ENCODE measurements at places on chromosomes 2 and 18. TPM values are rescaled to one million over a fixed set of nuclear protein-coding genes. Genes with fewer than 3 reads are reported as not detected.

Gene ACVR1C
- total RNA-seq = not detected

Gene TUBA4B
- total RNA-seq = not detected

Gene TTN
- 0.13 TPM for total RNA-seq

Gene BUB1
- 91.2 TPM for total RNA-seq

Gene IL37
- total RNA-seq = not detected

Gene USP14
- total RNA-seq = 75.0 TPM

Gene ANKRD29
- 0.67 TPM for total RNA-seq

Gene DSG4
- not detected for total RNA-seq

Gene PID1
- total RNA-seq = 2.9 TPM

Gene ALPG
- 65.3 TPM for total RNA-seq

Gene GAD1
- 12.5 TPM for total RNA-seq

DNA sequence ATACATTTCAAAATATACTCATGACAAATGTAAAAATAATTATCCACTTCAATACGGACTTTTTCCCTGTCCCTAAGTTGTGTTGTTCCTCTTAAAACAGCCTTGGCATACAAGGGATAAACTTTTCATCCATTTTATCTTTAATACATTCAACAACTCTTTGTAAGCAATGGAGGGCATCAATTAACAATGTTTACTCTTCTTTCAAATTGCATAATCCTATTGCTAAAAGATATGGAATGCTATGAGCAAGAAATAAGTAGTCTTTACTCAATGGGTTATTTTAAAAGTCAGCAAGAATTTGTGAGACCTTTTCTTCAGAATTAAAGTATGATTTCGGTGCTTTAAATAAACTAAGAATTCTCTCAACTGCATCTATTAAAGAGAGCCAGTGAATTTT, 41.9 kb downstream of the SCN9A start:
- H3K4me3 ChIP-seq = no peak overlapping the region
- no peaks in the 10 kb centered on the region for H3K36me3 ChIP-seq
- no peaks in the 10 kb centered on the region for H3K4me1 ChIP-seq
- H3K27me3 ChIP-seq = no peaks in the 10 kb centered on the region
- no peak overlapping the region for H3K27ac ChIP-seq

GRCh38 chr18:36312806-36313395, 15.4 kb downstream of the FHOD3 start:
- no peaks in the 10 kb centered on the region for H3K36me3 ChIP-seq
- H3K4me1 ChIP-seq = peaks cover 63% of the 10 kb centered on the region
- no peak for DNase-seq
- no peaks in the 10 kb centered on the region for H3K27me3 ChIP-seq
- peak overlapping the region; percentile 69 for H3K27ac ChIP-seq
- H3K4me3 ChIP-seq = no peak overlapping the region

DNA sequence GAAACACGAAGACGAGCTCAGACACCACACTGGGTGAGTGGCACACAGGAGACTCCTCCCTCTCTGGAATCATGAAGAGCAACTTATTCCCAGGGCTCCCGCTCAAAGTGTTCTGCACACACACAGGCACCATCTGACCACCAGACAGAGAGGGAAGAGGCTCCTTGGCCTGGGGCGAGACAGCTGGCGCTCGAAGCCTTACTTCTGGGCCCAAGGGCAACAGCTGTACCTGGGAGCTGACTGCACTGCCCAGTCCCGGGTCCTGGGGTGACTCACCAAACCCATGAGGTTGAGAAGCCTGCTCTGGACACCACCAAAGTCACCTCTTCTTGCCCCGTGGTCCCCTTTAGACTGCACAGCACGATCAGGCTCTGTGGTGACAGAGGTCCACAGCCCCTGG, 42.4 kb downstream of the ADCY3 start:
- no peak for DNase-seq
- H3K36me3 ChIP-seq = no peaks in the 10 kb centered on the region
- H3K4me1 ChIP-seq = no peaks in the 10 kb centered on the region
- H3K4me3 ChIP-seq = no peak overlapping the region

DNA sequence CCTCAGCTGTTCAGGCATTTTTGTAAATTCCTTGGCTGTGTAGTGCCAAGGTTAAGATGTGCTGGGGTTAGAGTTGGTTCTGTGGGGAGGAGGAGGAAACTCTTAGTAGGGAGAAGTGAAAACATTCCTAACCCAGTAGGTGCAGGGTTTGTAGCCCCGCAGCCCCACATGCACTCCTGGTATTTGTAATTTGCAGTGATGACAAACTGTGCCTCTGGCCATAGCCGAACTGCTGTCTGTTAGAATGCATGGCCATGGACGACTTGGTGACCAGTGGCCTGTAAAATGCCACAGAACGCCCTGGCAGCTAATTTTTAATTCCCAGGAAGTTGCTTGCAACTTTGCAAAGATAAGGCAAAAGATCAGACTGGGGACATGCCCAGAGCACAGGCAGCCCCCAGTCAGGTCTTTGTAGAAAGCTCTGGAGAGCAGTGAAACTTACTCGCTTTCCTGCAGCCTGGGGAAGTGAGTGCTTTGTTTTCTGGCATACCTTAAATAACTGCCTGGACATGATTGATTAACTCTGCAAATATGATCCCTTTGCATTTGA, 38.4 kb downstream of the LYPD6B start:
- H3K27ac ChIP-seq = no peak overlapping the region
- no peak for DNase-seq
- no peaks in the 10 kb centered on the region for H3K36me3 ChIP-seq

DNA sequence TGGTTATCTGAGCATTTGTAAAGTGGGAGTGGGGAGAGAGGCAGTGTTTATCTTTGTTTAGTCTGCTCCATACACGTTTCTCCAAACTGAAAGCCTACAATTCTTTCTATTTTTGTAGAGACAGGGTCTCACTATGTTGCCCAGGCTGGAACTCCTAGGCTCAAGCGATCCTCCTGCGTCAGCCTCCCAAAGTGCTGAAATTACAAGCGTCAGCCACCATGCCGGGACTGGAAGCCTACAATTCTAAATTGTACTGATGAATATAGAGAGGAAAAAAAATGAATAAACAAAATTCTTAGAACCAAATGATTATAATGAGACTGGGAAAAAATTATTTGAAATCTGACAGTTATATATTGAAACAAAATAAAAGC, 1.4 kb upstream of the ZFAND2B start:
- H3K27ac ChIP-seq = no peak overlapping the region
- H3K36me3 ChIP-seq = 0 out of 2 replicates have a peak, but pooled peaks cover 2% of the 10 kb centered on the region
- H3K4me1 ChIP-seq = peaks cover 16% of the 10 kb centered on the region
- H3K4me3 ChIP-seq = no peak overlapping the region
- H3K27me3 ChIP-seq = no peaks in the 10 kb centered on the region

GRCh38 chr2:181902625-181903024, 11.1 kb downstream of the ITPRID2 start:
- H3K27ac ChIP-seq = peak overlapping the region; percentile 72
- H3K4me3 ChIP-seq = no peak overlapping the region
- peaks cover 77% of the 10 kb centered on the region for H3K36me3 ChIP-seq
- no peaks in the 10 kb centered on the region for H3K27me3 ChIP-seq
- DNase-seq = no peak

GRCh38 chr2:46985512-46985911, 69.9 kb upstream of the MCFD2 start:
- no peaks in the 10 kb centered on the region for H3K36me3 ChIP-seq
- H3K4me3 ChIP-seq = no peak overlapping the region
- DNase-seq = no peak

DNA sequence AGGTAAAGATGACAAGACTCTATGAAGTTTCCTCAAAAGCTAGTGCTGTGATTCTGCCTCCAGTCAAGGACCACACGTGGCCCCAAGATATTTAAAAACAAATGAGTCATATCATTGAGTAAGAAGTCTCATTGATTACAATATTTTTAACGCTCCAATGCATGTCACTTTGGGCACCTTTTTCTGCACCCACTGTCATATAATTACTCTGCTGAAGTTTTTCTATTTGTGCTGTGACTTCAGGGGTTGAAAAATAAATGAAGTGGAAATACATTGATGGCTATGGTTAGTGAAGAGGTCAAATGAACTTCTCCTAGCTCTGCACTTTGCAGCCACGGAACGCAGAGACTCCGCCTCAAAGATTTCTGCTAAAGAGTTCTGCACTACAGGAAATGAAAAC, 344.3 kb upstream of the KYNU start:
- DNase-seq = no peak
- H3K36me3 ChIP-seq = no peaks in the 10 kb centered on the region
- H3K27me3 ChIP-seq = no peaks in the 10 kb centered on the region

DNA sequence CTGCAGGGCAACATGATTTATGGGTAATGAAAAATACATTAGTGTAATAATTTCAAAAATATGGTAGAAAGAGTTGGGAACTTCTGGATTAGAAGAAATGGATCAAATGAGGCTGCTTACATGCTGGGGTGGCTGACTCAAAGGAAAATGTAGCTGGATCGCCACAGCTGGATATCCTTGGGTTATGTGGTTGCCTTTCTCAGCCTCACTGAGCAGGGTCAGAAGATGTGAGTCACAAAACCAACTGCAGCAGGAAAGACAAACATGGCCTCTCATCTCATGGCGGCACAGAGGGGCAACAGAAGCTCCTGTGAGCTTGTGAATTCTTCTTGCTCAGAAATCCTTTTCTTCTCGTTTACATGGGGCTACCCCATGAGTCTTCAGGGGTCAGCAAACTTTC, 317.1 kb upstream of the SPRED2 start:
- H3K36me3 ChIP-seq = no peaks in the 10 kb centered on the region
- no peaks in the 10 kb centered on the region for H3K4me1 ChIP-seq
- H3K4me3 ChIP-seq = no peak overlapping the region
- no peak overlapping the region for H3K27ac ChIP-seq
- H3K27me3 ChIP-seq = no peaks in the 10 kb centered on the region

GRCh38 chr2:83054751-83055150, 1404.3 kb downstream of the SUCLG1 start:
- H3K27me3 ChIP-seq = no peaks in the 10 kb centered on the region
- no peak for DNase-seq
- H3K36me3 ChIP-seq = no peaks in the 10 kb centered on the region

DNA sequence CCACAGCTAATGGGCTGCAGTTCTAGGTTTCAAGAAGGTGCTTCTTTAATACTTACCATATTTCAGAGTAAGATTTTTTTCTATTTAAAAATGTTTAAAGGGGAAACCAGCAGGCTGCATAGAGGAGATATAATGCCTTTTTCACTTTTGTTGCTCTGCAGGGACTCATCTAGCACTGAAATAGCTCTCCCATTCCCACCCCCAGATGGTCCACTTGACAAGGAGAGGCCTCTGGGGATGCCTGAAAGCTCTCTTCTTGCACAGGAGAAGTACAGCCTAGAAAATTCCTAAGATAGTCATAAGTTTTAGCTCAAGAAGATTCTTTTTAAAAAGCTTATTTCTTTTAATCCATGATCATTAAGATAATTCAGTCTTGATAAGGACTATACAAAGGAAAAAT, 126.4 kb downstream of the CDH2 start:
- no peak overlapping the region for H3K4me3 ChIP-seq
- DNase-seq = no peak
- H3K36me3 ChIP-seq = no peaks in the 10 kb centered on the region

GRCh38 chr2:25385910-25386309, 44.2 kb upstream of the DNMT3A start:
- no peaks in the 10 kb centered on the region for H3K27me3 ChIP-seq
- no peak overlapping the region for H3K4me3 ChIP-seq
- H3K27ac ChIP-seq = no peak overlapping the region

- DNase-seq = no peak
- H3K4me3 ChIP-seq = peak overlapping the region; percentile 91
- peaks cover 19% of the 10 kb centered on the region for H3K4me1 ChIP-seq
- H3K27ac ChIP-seq = peak overlapping the region; percentile 98
- peaks cover 6% of the 10 kb centered on the region for H3K36me3 ChIP-seq
These were observed 726 bp downstream of the C2orf69 start for GRCh38 chr2:199911877-199912161.

DNA sequence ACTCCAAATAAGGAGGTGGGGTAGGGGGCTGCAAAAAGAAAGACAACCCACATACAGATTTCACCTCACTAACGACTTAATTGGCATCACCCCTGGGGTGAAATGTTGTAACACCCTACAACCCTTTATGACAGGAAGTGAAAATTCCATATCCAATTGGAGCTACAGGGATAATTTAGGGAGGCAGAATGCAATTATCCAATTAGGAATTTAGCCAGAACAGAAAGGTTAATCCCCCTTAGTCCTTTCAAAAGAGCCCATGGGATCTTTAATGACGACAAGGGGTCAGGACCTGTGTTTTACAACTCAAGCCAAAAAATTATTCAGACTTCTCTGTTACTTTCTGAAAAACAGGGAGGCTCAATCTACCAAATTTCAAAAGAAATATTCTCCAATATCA, 1027.1 kb downstream of the TMEM182 start:
- no peak overlapping the region for H3K27ac ChIP-seq
- no peaks in the 10 kb centered on the region for H3K4me1 ChIP-seq
- no peak overlapping the region for H3K4me3 ChIP-seq
- no peaks in the 10 kb centered on the region for H3K27me3 ChIP-seq
